ENCODE measurements at places on chromosomes 6 and 20. TPM values are rescaled to one million over a fixed set of nuclear protein-coding genes. Genes with fewer than 3 reads are reported as not detected.

The MACROD2 gene
- 13.0 TPM for polyA plus RNA-seq

DNA sequence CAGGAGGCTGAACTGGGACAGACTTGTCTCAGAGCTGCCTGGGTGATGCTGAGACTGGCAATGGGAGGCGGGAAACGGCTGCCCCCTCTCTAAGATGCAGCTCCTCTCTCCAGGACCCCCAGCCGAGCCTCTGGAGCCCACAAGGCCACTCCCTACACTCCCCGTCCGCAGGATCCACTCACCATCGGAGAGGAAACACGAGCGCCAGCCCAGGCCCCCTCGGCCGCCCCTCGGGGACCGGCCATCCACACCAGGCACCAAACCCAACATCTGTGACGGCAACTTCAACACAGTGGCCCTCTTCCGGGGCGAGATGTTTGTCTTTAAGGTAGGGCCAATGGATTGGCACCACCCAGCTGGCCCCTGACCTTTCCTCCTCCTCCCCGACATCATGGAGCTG, 10.8 kb downstream of the MMP24OS start:
- no peak for DNase-seq

GRCh38 chr6:164148788-164149187, 734.3 kb downstream of the QKI start:
- DNase-seq, result no peak

GRCh38 chr6:52726741-52727535, 36.3 kb downstream of the GSTA2 start:
- no peak for DNase-seq

DNA sequence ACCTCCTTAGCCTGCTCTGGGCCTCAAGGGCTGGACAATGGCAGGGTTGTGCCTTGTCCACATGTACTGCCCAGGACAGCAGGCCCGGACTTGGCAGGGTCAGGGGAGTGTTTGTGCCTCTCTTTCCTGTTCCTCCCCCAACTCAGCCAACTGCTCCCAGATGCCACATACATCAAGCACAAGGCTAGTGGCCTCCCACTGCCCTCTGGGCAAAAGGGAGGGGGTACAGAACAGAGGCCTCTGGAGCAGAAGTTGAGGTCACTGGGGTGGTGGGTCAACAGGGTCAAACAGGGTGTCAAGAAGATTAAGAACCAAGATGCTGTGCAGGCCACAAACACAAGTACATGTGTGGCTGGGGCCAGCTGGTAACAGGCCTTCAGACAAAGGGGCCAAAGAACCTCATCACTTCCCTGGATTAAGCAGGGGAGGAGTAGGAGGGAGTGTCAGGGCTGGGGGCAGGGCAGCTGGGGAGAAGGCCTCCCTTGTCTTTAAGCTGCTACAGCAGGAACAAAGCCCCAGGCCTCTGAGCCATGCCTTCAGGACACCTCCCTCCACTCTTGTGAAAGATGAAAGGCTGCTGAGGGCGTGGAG, 36.0 kb downstream of the KCNK5 start:
- DNase-seq, result no peak

The HTR1E gene
- polyA plus RNA-seq, result 0.51 TPM

The RSPH9 gene
- 1.4 TPM for polyA plus RNA-seq

The NTSR1 gene
- 1.6 TPM for polyA plus RNA-seq

GRCh38 chr6:7035837-7036249, 71.9 kb upstream of the RREB1 start:
- DNase-seq, result no peak

GRCh38 chr6:115821798-115822197, 238.9 kb downstream of the FRK start:
- DNase-seq, result no peak

- no peak for DNase-seq
Observed at GRCh38 chr6:90584636-90585255, 2.1 kb downstream of the MAP3K7 start.

The ADGRF4 gene
- not detected for polyA plus RNA-seq

- DNase-seq, result no peak
Observed at GRCh38 chr6:38591439-38591838, 48.3 kb downstream of the BTBD9 start.

DNA sequence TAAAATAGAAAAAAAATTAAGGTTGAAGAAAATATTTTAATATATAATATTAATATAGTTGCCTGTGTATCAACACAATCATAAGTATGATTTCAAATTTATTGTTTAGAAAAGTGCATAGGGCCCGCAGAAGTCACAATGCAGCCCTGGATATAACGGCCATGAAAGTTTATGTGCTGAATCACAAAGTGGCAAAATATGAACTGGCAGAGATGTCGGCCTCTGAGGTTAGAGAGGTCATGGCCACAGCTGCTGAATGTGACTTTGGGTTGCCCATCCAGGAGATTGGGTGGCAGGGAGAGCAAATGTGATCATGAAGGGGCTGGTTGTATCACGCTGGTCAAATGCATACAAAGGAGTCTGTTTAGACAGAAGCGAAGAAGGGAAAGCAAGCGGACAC, 35.7 kb downstream of the COL11A2 start:
- DNase-seq, result no peak

- DNase-seq, result no peak
Observed at GRCh38 chr20:58327211-58327610, 17.7 kb downstream of the RAB22A start.
